ENCODE measurements at places on chromosomes 7 and 10.

DNA sequence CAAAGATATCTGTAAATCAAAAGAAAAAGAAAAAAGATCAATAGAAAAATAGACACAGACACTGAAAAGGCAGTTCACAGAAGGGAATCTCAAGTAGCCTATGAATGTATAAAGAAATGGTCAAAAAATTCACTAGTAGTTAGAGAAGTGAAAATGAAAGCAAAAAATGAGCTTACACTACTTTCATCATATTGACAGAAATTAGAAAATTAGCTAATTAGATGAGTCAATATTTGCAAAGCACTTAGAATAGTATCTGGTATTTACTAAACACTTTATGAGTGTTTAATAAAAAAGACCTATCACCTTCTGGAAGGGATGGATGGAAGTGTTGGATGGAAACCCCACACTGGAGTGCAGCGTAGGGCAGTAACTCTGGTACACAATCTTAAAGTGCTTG, 1.7 kb upstream of the CFAP58 start:
- no peak for DNase-seq

GRCh38 chr7:131501930-131502685, 54.3 kb downstream of the PODXL start:
- no peak for DNase-seq

DNA sequence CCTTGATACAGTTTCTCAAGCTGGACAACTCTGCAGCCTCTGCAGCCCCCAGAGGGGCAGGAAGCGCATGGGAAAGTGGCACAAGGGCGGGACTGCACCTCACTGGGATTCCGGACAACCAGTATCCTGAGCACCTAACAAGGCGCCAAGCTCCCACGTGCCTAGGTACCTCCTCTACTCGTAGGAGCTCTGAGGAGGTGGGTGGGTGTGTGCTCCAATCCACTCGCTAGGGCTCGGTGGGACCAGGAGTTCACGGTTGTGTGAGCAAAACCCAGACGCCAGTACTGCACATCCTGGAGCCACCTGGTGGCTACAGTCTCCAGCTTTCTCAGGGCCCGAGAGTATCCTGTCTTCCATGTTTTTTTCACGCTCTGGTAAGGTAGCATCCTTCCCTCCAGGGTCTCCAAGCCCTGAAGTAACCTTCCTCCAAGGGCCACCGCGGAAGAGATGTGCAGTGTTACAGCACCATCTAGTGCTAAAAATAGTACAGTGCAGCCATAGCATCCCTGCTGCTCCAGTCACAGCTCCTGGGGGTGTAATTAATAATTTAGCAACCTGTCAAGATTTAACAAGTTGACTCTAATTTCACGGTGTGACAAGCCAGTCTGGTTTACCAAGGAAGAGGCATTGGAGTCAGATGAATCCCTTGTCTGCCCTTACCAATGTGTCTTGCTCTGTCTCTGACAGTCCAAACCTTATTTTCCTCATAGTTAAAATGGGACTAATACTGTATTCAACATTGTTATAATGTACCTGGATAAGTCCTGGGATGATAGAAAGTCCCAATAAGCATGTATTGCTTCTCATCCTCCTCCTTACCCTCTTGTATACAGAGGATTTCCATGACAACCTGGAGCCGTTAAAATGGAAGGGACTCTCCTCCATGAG, 70.4 kb downstream of the HERPUD2 start:
- DNase-seq, result peak; percentile 65

DNA sequence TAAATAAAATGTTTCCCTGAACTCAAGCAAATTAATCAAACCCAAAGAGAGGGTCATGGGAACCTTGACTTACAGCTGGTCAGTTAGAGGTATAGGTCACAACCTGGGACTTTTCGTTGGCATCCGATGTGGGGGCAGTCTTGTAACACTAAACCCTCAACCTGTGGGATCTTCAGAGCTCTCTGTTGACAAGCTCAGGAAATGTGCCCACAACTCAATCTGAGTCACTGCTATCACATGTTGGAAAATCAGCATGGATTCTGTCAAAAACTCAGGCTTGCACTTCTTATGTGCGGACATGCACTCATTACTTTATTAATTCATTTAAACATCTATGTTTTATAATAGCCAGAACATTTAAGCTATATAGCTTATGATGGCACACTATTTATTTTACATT, 424.6 kb upstream of the SORCS1 start:
- no peak for DNase-seq

GRCh38 chr7:118252087-118252486, 27.6 kb downstream of the ANKRD7 start:
- no peak for DNase-seq

DNA sequence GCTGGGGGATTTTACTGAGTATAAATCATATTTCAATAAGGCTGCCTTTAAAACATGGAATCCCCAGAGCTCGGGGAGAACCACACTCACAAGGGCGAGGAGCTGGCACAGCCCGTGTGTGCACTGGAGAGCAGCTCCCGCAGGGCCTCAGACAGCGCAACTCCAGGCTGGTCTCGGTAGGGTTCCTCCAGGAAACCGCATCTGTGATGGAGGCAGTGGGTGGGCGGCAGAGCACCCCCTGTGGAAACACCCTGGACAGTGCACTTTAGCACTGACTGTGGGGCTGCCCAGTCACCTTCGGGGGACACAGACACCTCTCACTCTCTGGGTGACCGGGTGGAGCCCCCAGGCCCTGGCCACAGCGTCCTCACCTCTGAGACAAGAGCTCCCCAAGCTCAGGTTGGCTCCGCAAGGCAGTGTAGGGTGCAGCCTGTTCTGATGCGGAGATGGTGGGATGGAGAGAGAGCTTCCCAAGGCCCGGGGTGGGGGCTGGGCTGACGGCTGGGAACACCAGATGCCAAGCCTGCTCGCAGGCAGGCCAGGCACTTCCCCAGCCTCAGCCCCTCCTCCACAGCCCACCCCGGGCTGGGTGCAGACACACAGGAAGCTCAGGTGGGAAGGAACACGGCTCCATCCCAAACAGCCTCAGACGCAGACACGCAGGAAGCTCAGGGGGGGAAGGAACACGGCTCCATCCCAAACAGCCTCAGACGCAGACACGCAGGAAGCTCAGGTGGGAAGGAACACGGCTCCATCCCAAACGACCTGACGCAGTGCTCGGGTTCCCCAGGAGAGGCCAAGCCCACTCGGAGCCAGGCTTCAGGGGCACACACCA, 224.4 kb downstream of the MAD1L1 start:
- DNase-seq, result no peak

DNA sequence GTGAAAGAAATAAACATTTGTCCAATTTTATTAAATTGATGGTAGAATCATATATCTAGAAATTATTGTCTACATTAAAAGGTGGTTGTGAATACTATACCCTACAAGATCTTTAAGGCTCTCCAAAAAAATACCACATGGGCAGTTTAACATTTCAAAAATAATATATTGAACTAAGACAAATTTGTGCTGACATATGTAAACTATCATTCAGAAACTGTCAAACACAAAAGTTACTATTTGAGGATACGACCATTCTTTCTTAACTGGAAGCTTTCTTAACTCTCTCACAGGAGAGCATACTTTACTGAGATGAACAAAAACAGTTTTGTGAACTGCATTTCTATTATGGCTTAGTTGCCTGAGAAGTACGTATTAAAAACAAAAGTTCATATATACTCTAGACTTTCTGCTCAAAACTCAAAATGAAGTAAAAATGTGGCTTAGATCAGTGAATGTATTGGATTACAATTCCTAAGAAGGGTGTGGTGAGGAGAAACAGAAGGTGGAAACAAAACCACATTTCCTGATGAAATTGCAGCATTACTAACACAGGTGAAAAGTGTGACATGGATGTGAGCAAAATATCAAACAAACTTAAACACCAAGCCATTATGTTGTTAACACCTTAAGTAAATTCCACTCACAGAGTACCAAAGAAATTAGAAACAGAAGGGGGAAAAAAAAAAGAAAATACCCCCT, 138.5 kb downstream of the SEMA3A start:
- no peak for DNase-seq

DNA sequence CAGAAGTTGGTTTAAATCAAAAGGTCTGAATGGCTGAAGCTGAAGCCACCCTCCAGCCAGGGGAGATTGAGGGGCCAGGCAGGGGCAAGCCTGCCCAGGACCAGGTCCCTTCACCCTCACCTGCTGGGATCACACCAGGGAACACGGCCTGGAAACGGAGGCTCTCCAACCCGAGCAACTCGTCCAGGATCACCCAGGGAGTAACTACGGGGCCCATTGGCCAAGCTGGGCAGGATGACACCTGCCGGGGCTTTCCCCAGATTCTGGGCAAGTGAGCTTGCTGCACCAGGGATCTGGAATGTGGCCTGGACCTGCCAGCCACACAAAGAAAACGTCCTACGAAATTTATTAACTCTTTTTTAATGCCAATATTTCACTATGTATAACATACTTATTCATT, 30.4 kb upstream of the PPP2R2D start:
- no peak for DNase-seq

GRCh38 chr7:134452991-134453473, 5.9 kb downstream of the AKR1B1 start:
- DNase-seq, result no peak

DNA sequence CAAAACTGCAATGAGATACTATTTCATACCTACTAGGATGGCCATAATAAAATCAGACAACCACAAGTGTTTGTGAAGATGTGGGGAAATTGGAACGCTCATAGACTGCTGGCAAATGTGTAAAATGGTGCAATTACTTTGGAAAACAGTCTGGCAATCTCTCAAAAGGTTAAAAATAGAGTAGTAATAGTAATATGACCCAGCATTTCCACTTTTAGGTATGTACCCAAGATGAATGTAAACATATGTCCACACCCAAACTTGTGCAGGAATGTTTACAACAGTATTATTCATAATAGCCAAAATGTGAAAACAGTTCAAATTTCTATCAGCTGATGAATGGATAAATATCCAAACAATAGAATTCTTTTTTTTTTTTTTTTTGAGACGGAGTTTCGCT, 731.6 kb upstream of the ANKRD30A start:
- DNase-seq, result no peak

GRCh38 chr7:28389504-28390395, 22.6 kb upstream of the CREB5 start:
- DNase-seq, result peak; percentile 85

DNA sequence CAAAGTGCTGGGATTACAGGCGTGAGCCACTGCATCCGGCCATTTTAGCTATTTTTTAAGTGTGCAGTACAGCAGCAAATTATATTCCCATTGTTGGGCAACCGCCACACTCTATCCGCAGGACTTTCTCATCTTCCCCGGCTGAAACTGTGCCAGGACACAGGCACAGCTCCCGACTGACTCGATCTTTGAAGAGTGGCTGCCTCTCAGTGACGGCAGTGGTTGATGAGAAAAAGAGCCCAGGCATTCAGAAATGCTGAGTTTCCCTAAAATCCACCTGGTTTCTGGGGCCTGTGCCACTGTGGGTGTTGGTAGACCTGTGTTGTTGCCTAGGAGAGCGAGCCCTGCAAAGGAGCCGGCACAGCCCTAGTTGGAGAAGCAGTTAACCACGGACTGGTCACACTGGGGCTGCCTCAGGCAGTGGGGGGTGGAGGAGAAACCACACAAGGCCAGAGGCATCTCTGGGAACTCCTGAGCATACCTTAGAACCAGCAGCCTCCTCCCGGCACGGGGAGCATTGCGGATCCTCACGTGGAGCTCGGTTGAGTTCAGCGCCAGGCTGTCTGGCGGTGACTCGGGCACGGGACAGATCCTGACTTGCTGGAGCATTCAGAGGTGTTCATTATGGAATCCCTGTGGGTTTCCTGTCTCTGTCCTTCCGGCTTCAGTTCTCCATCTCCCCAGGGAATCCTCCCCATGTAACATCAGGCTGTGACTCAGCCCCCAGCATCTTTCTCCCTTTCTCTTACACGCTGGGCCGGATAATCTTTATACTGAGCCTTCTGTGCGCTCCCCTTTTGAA, 16.2 kb downstream of the PFKFB3 start:
- no peak for DNase-seq

DNA sequence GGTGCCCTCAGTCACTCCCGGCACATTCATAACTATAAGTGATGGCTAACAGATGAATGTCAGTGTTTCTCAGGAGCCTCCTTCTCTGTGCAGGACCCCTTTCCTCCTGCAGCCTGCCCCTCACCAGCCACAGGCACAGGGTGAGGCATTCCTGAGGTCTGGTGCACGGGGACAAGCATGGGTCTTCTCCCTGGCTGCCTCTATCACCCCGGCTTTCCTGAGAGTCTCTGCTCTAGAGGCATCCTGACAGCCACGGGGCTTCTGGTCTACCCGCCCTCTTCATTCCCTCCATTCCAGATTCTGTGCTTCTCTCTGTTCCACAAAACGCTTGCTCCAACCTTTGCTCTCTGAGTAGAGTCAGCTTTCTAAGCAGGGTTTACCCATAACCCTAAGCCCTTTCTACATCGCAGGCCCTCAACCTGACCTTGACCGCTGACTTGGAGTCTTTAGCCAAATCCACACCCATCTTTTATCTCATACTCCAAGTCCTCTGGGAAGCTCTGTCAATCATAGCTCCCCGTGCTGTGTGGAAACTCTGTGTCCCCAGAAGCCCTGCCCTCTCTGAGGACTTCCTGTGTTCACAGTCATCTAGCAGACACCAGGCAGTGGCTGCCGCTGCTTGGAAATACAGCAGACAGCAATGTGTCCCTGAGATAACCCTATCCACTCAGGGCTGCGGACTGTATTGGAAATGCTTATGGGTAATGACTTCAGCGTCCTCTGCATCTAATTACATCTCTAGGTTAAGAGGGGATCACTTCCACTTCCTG, 159.0 kb downstream of the SFMBT2 start:
- DNase-seq, result no peak

DNA sequence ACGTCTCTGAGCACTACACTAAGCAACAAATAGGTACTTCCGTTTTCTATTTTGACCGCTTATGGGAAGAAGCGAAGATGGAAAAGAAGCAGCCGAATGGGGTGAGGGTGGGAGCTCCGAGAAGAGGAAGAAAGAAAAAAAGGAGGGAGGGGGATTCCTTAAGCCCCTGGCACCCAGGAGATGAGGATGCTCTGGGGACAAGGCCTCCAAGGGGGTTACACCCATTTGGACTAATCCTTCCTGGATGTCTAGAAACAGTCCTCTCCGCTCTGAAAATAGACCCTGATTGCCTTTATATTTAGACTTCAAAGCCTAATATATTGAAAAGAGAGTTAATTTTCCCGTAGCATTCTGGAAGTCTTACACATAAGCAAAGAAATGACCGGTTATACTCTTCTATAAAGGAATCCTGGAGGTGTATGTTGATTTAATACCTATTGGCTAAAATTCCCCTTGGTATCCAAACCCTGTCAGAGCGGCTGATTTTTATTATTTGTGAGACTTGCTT, 676 bp upstream of the HTR7 start:
- no peak for DNase-seq

- DNase-seq, result no peak
These were observed 66.9 kb downstream of the NXPH1 start for GRCh38 chr7:8500286-8500685.

DNA sequence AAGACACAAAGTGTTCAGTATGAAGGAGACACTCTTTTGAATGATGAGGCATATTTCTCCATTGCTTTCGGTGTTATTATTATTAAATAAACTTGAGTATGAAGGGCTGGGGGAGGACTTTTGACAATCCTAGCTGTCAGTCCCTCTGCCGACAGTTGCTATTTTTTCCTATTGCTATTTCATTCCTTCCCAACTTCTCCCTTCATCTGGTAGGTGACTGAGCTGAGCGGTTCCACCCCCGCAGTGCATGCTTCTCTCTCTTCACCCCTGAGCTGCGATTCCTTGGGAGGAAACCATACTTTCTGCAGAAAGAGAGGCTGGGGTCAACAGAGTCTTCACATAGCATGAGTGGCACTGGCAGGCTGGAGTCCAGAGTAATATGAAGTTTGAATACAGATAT, 261.2 kb upstream of the TAC1 start:
- no peak for DNase-seq

Data from NCI-H1092 treated with DMSO at 0.1 percent for 48 hours (cell line).